ENCODE measurements at places on chromosomes 7 and 10.
A peak's percentile ranks its signal among the peaks of the same experiment; 100 is the strongest.

DNA sequence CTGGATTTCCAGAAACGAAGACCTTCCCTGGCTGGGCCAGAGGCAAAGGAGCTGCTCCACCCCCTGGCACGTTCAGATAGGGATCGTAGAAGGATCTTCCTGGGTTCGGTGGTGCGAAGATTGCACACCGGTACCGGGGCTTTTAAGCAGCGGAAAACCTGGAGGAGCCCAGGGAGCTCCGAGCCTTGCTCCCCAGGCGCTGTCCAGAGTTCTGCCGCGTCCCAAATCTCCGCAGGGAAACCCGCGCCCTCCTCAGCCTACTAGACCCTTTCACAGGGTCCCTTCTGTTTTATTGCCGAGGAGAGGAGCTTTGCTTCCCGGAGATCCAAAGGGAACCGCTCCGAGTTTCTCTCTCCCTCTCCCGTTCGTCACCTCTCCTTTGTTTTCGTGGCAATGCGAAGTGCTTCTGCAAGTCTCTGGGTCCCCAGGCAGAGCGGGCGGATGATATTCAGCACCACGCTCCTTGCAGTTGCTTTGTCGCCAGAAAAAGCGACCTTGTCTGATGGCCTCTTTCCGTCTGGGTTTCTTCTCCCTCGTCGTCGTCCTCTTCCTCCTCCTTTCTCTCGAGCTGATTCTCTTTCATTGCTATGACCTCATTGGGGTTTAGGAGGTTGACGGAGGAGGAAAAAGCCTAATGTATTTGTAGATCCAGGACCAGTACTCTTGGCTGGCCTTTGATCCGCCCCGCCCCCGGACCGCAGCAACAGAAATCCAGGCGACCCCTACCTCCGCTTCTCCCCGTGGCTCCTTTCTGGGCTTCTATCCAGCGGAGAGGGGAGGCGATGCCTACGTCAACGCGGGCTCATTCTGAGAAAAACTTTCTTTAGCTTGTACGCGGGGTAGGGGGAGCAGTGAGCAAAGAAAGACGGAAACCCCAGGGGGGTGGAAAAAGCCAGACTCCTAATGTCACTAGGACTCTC, at the start of gene TMEM196:
Gene TMEM196 (minus strand): TSS at position 777 of the 920 bp plus-strand sequence. CDS start 921 bp downstream, outside the sequence.
- no peak for DNase-seq

- no peak for DNase-seq
These were observed 348.0 kb downstream of the SORCS1 start for GRCh38 chr10:106816318-106817085.

- no peak for DNase-seq
These were observed 33.3 kb downstream of the SRRM3 start for GRCh38 chr7:76234931-76235441.

- DNase-seq = no peak
These were observed 212.4 kb upstream of the CACNA2D1 start for GRCh38 chr7:82655965-82656364.

- DNase-seq = no peak
These were observed 12.2 kb upstream of the RSBN1L start for GRCh38 chr7:77684030-77684429.

DNA sequence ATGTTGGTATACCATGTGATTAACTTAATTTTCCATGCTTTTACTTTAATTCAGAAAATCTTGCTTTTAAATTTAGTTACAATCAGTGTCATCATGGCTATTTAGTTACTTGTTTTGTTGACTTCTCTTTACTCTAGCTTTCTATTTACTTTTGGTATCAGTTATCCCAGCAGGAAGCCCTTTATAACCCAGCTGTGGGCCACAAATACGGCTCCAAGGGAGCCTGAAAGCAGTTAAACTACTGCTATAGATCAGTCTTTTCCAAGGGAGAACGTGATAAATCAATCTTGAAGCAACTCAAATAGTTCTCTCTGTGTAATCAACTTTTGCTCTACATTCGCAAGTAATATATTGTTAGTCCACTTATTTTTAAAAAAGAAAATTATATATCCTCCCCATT, 287.4 kb downstream of the CACNA2D1 start:
- DNase-seq = no peak

DNA sequence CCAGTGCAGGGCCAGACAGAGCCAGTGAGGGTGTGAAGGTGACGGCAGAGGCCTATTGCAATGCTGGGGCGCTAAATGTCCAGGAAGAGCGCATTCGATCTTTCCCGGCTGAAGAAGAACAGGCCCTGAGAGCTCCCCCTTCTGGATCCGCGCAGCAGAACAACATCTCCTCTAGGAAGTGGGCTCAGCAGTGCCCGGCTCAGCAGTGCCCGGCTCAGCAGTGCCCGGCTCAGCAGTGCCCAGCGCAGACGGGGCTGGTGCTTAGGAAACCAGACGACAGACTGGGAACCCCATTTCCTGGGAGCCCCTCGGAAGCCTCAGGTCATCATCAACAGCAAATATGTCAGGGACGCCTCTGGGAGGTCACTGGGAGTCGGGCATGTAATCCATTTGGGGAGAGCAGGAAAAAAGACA, 4.7 kb upstream of the NOS3 start:
- DNase-seq = peak; percentile 72

DNA sequence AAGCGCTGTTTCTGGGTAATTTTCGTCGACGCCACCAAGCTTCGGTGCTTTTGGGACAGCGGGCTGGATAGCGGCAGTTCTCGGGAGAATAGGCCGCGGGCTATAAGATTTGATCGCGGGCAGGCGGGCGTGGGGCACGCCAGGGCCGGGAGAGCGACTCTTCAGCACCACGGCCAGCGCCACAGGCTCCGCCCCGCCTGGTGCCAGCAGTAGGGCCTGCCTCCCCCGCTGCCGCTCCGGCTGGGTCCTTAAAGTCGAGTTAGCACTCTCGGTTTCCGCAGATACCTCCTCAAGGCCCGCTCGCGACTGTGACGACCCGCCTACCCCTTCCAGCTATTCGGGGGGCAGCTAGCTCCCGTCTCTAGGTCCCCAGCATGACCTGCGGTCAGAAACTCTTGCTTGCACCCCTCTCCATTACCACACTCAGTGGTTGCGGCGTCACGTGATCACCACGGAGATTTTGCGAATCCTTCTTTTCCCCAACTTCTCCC, 9.4 kb downstream of the NXPH1 start:
- no peak for DNase-seq

DNA sequence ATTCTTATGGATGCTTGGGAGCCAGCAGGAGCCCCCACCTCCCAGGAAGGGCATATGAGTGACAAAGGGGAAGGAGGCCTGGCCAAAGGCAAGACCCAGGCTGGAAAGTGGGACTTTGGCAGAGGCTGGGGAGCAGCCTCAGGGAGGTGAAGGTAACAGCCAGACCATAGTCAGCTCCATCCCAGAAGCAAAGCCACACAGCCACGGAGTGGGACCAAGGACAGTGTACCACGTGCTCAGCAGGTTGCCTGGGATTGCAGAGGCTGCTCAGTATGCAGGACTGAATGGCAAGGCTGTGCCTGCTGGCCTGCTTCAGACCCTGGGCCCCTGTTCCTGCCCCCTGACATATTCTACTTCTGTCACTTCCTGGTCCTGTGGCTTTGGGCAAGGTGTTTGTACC, 17.6 kb upstream of the GPR26 start:
- DNase-seq = no peak

DNA sequence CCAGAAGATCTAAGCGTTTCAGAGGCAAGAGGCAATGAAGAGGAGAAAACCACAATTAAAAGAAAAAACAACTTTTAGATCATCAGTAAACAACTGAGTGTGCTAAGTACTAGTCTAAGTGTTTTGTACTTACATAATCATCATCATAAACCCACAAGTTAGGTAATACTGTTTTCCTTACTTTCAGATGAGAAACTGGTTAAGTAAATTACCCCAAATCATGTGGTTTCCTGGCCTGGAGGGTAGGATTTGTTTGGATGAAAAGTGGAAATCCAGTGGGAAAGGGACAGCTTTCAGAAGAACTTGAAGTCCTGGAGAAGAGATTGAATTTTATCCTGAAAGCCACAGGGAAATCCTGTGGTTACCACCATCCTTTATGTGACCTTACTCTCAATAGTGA, 463.3 kb downstream of the LRMDA start:
- no peak for DNase-seq

DNA sequence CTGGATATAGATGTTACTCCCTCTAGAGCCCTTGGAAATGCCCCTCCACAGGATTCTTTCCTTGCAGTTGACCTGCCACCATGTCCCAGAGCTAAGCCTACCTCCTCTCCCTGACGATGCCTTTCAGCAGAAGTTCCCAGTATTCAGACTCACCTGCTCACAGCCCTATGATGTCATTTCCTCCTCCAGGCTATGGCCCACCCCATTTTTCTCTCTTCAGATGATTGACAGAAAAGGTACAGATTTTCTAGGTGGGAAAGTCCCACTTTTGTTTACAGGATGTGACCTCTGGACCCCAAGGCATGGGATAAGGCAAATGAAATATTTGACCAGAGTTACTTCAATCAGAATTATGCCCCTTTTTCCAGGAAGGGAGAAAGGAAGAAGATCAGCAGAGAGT, 280.2 kb upstream of the PHYHIPL start:
- DNase-seq = no peak

DNA sequence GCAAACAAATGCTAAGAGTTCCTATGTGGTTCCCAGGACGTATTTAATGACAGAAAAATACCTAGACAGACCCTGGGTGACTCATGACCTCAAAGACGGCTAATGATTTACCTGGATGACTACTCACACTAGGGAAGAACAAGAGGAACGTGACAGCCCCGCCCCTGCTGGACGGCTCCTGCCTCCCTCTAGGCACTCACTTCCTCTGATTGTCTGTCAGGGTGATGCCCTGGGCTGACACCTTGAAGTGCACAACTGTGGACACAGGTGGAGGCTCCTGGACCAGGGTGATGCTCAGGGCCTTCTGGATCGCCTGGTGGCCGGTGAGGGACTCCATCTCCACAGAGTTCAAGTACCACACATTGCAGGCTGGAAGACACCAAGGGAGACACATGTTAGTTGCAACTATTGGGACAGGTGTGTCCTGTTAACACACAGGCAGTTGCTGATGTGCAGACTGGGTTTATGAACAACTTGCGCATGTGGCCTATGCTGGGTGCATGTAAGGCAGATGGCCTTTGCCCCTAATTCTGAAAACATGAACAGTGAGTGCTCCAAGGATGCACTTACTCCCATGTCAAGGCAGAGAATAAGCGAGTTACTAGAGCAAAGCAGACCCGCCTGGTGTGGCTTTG, 298.3 kb downstream of the TNS3 start:
- no peak for DNase-seq

DNA sequence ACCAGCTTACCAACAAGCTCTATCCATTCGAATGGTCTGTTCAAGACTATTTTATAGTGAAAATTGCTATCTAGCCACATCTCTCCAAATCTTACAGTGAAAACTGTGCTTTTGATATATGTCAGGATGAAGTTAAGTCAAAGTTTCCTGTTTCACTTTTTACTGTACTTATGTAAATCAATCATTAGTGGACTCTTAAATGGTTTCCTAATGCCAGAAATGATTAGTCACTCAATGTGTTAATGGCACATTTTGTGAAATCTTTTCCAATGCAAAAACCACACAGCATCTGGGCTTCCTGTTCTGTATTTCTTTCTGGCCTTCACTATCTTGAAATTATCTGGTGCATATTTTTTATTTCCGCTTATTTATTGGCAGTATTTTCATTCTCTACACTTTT, 87.3 kb upstream of the STEAP1B start:
- DNase-seq = no peak

DNA sequence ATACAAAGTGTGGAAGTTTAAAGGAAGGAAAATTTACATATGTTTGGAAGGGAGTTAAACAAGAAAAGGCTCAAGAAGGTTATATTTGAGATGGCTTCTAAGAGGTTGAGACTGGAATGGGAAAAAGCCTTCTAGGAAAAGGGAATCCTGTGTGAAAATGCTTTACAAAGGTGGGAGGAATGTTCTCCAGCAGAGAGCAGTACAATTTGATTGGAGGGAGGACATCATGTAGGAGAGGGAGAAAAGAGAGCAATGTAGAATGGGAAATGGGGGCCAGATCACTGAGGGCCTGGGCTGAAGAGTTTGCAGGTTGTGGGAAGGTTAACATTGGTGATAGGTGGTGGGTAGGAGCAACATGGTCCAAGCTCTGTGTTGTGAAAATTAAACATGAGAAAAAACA, 366.9 kb downstream of the XPNPEP1 start:
- no peak for DNase-seq

GRCh38 chr10:7955446-7955845, 99.0 kb upstream of the GATA3 start:
- no peak for DNase-seq

DNA sequence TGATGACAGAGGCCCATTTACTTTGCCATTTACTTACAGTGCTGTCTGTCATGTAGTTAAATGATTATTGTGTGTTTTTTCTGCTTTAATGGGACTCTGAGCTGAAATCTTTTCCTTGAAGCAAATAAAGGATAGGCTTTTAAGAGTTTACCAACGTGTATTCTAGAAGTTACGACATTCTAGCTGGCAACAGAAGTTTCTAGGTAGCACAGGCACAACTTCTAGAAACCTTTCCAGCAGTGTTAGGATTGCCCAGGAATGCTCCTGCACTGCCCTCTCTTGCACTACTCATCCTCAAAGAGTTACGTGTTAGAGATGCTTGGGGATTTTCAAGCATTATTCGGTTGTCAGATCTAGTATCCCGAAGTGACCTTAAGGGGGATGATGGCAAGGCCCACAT, 42.5 kb upstream of the TMEM236 start:
- DNase-seq = no peak

GRCh38 chr7:88216276-88216675, 3.6 kb downstream of the SRI start:
- no peak for DNase-seq

GRCh38 chr10:94036766-94037033, 43.0 kb downstream of the PLCE1 start:
- no peak for DNase-seq

DNA sequence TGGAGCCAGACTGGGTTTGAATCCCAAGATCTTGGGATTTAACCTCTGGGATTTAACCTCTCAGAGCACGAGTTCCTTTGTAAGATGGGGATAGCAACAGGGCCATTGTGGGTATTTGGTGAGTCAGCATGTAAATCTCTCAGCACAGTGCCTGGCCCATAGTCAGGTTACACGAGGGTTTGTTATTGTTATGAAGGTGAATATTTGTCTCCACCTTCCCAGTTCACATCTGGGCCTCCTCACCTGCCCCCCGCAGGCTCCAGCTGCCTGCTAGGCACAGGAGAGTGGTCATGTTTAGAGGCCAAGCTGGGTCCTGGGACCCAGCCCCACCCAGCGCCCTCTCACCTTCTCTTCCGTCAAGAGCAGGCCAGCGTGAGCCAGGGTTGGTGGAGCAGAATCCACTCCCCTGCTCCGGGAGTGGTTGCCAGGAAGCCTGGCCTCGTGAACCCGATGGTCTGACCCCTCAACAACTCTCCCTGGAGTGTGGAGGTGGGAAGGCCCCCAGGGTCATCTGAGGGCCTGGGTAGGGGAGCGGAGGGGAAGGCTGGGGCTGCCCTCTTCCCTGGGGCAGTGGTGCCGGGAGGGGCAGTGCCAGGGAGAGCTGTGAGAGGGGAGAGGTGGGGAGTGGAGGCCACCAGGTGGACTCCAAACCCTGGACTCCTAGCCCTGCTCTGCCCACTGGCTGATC, 26.0 kb downstream of the FAM241B start:
- no peak for DNase-seq

GRCh38 chr7:29587195-29587808, 23.7 kb downstream of the PRR15 start:
- no peak for DNase-seq

All from hypothalamus (tissue), 51 donors.